Stimulated activated CD4-positive, alpha-beta T cell treated with anti-CD3 and anti-CD28 coated beads, Interleukin-4, amount 100 ng/mL, for 1 hour (primary cell): ENCODE measurements at places on chromosomes 13 and 19.

GRCh38 chr19:35061583-35062373, 20.3 kb downstream of the HPN start:
- no peak for DNase-seq

- DNase-seq, result no peak
These were observed 166.9 kb downstream of the DCLK1 start for GRCh38 chr13:35964011-35964862.

DNA sequence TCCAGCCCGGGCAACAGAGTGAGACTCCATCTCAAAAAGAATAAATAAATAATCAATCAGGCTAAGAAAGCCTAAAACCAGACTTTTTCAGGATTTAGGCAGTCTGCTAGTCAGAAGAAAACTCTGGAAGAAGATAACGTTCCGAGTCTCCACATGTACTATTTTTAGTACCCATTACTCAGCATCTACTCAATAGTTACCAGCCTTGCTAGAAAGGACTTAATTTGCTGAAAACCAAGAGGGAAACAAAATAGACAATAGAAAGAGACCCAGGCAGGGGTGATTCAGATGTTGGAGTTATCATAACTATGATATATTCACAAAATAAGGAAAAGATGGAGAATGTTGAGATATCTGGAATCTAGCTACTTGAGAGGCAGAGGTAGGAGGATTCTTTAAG, 3.6 kb upstream of the LIN7B start:
- no peak for DNase-seq

- DNase-seq, result no peak
These were observed 6.2 kb downstream of the ACOD1 start for GRCh38 chr13:76954538-76954937.

- DNase-seq, result no peak
These were observed 16.6 kb downstream of the TMED1 start for GRCh38 chr19:10819124-10820060.

DNA sequence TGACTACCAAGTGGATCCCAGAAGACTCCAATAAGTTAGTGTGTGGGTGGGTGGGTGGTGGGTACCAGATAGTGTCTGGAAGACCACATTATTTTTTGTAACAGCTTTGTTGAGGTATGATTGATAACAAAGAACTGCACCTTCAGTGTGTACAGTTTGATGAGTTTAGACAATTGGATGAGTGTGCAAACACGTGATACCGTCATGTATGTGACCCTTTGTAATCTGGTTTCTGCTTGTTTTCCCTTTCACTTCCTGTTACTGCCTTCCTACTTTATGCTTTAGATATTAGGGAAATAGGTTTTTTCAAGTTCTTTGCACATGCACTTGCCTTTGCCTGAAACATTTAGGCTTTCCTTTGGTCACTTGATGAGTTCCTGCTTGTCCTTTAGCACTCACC, 8.5 kb downstream of the RPL21 start:
- DNase-seq, result no peak

DNA sequence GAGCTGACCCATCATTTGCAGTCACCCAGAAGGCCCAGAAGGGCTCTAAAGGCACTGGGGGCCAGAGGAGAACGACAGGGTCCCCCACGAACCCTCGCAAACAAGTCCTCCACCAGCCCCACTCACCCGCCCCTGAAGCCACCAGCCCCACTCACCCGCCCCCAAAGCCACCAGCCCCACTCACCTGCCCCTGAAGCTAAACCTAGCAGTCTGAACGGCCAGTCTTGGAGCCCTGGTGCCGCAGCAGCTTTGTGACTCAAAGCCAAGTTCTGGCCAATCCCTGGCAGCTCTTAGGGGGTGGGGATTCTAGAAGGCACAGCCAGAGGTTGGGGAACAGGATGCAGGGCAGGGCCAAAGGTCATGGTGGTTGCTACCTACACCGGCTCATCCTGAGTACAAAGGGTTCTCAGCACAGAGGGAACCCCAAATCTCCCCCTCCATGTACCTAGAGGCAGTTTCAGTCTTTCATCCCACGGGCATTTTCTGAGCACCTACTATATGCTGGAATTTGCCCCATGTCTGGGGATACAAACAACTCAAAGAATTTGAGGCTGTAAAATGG, at the start of gene IQCN:
Gene IQCN, minus strand, starts transcription at position 234 of the 562 bp plus-strand sequence. CDS start 4,974 bp downstream, outside the sequence.
- no peak for DNase-seq

GRCh38 chr13:78701383-78701782, 42.4 kb upstream of the OBI1 start:
- DNase-seq, result no peak

GRCh38 chr19:50532952-50533351, 19.2 kb upstream of the ASPDH start:
- no peak for DNase-seq

- no peak for DNase-seq
These were observed 1084.4 kb downstream of the SLITRK1 start for GRCh38 chr13:82797876-82798275.

- no peak for DNase-seq
These were observed 17.6 kb upstream of the COG6 start for GRCh38 chr13:39637890-39638289.

DNA sequence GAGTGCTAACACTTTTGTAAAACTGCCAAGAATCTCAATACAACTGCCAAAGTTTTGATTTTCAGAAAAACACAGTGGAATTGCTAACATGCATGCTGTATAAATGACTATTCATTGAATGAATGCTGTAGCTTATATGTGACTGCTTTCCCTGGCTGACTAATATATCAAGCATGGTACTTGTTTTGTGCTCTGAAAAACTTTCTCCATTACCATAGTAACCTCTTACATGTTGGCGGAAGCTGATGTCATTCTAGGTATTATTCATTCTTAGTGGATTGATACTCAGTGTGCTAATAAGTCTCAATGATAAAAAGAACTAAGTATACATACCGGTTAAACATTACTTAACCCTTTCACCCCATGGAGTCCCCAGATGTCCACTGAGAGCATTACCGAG, 166.1 kb upstream of the MYO16 start:
- DNase-seq, result no peak

DNA sequence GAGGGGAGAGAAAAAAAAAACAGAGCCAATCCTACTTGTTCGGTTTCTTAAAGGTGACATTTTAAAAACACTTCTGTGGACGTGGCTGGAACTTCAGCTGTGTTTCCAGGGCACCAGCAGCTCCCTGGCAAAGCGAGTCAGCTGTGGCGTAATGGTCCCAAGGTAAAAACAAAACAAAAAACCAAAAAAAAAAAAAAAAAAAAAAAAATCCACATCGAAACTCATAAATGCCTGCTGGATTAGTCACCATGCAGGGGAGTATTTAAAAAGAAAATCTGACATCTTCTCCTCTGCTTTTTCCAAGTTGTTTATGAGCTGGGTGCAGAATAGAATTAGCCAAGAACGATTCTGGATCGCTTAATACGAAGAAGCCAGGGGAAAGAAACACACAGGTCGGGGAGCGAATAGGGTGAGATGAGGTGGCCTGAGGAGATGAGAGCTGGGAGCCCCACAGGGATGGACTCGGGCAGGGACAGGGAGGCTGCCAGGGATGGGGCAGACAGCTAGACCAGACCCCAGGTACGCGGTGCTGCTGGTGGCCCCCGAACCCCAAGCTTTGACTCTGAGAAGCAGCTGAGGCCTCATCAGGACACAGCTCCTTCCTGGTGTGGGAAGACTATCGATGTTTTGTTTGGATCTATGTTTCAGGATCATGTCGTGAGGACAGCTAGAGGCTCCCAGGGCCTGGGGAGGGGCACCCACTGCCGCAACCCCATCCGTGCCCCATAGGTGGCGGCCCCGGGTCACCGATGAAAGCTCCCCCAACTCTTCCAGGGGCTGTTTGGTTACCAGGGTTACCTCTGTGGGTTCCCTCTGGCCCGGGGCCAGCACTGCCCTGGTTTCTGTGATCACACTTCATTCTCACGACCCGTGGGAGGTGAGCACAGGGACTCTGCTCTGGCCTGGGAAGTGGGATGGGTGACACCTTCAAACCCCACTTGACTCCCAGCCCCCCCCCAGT, 3.1 kb upstream of the CTXN1 start:
- peak; percentile 60 for DNase-seq

DNA sequence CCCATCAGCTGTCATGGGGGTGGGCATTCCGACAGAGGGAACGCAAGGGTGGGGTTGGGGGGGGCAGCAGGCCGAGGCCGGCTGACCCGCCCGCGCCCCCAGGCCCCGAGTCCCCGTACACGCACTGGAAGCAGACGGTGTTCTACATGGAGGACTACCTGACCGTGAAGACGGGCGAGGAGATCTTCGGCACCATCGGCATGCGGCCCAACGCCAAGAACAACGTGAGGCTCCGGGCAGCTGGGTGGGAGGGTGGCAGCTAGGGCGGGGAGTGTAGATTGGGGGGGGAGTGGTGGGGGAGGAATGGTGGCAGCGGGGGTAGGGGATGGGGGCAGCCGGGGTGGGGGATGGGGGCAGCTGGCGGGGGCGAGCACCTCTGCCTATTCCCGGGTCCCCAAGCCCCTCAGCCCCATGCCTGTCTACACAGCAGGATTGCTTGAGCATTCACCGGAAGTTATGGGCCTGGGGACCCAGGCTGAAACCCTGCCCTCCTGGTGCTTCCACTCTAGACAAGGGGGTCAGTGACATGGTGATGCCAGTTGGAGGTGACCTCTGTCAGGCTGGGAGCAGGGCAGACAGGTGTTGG, 2.8 kb upstream of the ADM5 start:
- DNase-seq, result no peak

GRCh38 chr13:50358231-50359040, 343.2 kb downstream of the KCNRG start:
- no peak for DNase-seq

DNA sequence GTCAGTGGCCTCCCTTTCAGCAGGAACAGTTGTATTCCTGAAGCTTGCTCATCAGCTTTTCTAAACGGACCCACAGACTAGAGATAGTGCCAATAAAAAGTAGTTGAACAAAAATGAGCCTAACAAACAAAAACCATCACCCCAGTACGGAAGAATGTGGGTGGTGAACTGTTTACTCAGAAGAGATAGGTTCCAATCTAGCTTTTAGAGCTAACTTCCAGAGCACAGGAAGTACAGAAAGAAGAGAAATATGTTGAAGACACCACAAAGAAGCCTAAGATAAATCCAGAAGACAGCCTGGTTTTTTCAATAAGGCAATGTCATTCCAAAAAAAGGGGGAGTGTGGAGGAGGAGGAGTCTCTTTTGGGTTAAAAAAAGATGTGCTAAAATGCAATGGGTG, 2.8 kb upstream of the LMO7 start:
- no peak for DNase-seq

- no peak for DNase-seq
These were observed 13.9 kb downstream of the NFIX start for GRCh38 chr19:13008926-13009787.

DNA sequence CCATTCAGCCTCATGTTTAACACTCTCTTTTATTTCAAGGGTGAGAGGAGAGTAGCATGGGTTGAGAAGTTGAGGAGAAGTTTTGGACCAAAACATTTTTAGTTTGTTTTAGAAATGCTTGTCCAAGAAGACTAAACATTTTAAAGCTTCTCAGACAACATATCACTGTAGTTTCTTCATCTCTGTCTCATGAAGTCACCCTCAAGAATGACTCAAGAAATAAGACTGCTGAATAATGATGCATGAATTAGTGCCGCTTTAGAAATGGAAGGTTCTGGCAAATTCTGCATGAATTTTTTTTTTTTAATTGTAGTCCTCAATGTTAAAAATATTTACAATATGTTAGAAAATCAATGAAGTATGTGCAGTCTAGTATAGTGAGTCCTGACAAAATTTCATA, 422.7 kb upstream of the ARGLU1 start:
- no peak for DNase-seq

DNA sequence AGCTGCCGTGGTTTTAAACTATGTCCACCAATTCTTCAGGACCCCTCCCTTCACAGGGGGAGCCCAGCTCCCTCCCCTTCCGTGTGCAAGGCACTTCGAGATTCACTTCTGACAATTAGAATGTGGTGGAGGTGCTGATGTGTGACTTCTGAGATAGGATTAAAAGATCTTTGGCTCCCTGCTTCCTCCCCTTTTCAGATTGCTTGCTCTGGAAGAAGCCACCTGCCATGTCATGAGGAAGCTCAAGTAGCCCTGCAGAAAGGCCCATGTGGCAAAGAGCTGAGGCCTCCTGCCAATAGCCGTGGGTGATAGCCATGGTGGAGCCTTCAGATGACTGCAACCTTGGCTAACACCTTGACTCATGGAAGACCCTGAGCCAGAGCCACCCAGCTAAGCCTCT, 204.9 kb downstream of the COL4A1 start:
- no peak for DNase-seq

GRCh38 chr13:50198508-50198907, 183.3 kb downstream of the KCNRG start:
- no peak for DNase-seq

- no peak for DNase-seq
These were observed 90.3 kb downstream of the IER2 start for GRCh38 chr19:13240312-13241022.

DNA sequence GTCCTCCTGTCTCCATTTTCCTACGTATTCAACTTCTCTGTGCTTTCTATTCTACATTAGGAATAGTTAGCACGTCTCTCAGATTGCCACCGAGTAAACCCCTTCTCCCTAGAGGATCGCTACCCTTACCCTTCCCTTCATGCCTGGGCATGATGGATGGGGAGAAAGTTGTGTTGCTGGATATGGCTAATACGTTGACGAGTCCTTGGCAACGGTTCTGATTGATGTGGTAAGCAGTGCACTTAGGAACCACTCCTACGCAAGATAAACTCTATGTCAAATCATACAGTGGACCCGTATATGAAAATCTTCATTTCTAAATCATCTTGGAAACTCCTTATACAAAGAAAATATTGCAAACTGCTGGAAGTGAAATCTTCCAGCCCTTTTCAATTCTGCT, 224.5 kb downstream of the EFNB2 start:
- DNase-seq, result no peak

DNA sequence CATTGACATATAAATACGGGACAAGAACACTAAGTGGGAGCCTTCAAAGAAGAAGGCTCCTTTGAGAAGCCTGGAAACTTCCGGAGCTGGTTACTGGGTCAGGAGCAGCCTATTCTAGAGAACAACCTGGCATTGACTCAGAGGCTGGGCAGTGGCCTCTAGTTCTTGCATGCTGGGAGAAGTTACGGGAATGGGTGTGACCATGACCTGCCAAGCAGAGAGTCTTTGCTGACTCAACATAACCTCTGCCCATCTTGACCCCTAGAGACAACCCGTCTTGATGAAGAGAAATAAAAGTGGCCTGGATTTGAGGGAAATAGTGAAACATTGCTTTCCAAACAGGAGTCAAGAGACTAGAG, 21.0 kb downstream of the STARD13 start:
- DNase-seq, result no peak

DNA sequence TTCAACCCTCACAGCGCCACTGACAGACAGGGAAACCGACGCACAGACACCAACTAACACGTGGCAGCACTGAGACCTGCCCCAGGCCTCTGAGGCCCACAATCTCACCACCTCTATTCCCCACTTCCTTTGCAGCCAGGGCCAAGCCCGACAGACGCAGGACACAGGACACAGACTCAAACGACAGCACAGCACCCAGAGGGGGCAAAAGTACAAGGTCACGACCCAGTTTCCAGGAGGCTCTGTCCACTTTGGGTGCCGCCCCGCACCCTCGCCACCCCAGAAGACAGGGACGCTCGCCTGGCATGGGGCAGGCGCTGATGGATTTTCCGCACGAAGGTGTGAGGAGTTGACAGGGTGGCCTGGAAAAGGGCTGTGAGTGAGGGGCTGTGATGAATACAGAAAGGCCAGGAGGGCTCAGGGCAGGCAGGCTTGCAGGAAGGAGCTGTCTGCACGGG, 48.8 kb downstream of the MLLT1 start:
- no peak for DNase-seq

GRCh38 chr13:99955107-99955746, 16.3 kb downstream of the ZIC5 start:
- no peak for DNase-seq

GRCh38 chr13:30373727-30374126, 48.6 kb upstream of the UBE2L5 start:
- peak; percentile 24 for DNase-seq
